ENCODE measurements at places on chromosomes 1 and 21. TPM values are rescaled to one million over a fixed set of nuclear protein-coding genes. Genes with fewer than 3 reads are reported as not detected.

GRCh38 chr1:206955476-206956451, 9.5 kb upstream of the PIGR start:
- peak; percentile 61 for DNase-seq

Gene IVL
- not detected for total RNA-seq

Gene HES2
- total RNA-seq, result 0.26 TPM

Gene GPR137B
- total RNA-seq, result 23.1 TPM

DNA sequence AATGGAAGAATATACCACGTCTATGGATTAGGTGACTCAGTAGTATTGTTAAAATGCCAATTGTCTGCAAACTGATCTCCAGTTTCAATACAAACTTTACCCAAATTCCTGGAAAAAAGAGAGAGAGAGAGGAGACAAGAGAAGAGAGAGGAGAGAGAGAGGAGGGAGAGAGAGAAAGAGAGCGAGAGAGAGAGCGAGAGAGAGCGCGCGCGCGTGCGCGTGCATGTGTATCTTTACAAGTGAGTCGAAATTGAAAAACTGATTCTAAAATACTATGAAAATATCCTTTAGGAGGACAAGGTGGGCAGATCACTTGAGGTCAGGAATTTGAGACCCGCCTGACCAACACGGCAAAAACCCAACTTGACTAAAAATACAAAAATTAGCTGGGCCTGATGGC, 65.2 kb downstream of the CDC42BPA start:
- no peak for DNase-seq

GRCh38 chr1:22080191-22080590, 27.7 kb downstream of the CDC42 start:
- no peak for DNase-seq

Gene OR2T2
- total RNA-seq, result not detected

- no peak for DNase-seq
Observed at GRCh38 chr1:103256490-103256889, 148.2 kb upstream of the COL11A1 start.

Gene GREM2
- 0.92 TPM for total RNA-seq

GRCh38 chr1:111222308-111223125, 5.0 kb upstream of the CHI3L2 start:
- DNase-seq, result peak; percentile 45

Gene TPTE
- total RNA-seq, result not detected

Measured in lung (tissue), 17 donors.